ENCODE measurements at places on chromosomes 11 and 22.

- DNase-seq, result peak; percentile 11
Observed at GRCh38 chr11:45209891-45210699, 63.7 kb downstream of the PRDM11 start.

DNA sequence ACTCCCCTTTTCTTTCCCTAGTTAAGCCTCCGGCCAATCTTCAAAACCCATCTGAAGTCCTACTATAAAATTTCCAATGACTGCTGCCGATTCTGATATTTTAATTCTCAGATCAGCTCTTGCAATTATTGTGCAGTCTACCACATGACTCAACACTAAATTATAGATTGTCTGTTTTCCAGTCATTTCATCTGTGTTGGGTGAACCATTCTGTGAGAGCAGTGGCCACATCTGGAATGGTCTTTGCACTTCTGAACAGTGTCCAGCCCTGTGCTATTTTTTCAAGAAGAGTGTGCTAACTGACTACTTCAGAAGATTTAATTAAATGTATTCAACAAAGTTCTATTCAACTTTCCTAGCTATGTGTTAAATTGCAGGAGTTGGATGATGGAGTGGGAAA lies 47.2 kb upstream of the MMP7 start:
- no peak for DNase-seq

GRCh38 chr11:69652999-69653398 lies 12.0 kb downstream of the CCND1 start:
- no peak for DNase-seq

GRCh38 chr22:45768490-45768889 lies 96.9 kb downstream of the ATXN10 start:
- DNase-seq, result no peak

DNA sequence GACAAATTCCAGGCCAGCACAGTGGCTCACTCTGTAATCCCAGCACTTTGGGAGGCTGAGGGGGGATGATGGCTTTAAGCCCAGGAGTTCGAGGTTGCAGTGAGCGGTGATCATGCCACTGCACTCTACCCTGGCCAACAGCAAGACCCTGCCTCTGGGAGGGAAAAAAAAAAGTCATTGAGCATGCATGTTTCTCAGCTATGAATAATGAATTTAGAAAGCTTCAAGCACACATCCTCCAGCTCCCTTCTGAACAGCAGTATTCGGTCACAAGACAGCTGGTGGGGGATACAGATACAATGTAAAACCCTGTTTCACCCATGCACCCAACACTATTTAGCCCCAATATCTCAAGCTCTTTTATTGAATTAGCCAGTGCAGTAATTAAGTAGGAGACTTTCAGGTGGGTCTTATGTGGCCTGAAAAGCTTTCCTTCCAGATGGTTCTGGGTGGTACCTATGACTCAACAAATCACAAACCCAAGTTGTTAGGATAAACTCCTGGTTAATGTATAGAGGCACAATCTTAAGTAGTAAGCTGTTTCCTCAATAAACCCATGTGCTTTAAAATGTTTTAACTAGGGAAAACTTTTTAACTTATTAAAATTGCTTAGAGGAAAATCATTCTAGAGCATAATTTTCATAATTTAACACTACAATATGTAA lies 13.4 kb downstream of the PRDM10 start:
- no peak for DNase-seq

DNA sequence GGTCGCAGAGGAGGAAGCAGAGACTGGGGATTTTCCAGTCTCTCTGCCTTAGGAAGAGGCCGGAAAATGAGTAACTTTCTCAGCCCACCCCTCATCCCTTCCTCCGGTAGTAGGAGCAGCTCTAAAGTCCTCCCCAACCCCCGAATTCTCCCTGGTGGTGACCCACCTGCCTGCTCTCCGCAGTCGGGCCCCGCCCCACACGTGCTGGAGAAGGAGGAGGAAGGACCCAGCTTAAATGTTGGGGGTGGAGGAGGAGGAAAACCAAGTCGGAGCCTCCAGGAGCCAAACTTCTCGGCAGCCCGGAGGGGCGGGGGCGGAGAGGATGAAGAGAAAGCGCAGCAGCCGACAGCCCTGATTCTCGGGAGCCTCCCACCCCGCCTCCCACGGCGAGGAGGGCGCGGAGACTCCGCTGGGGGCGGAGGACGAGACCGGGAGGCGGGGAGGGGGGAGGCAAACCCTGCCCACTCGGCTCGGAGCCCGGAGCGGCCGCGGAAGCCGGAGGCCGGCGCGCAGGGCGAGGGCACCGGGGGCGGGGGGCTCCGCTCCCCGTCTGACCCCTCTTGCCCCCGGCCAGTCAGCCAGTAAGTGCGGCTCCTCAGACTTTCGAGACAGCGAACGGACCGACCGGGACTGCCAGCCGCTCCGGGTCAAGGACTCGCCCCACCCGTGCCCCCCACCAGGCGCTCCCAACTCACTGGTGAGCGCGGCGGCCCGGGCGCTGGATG lies at the start of gene TPBGL:
TSS of gene TPBGL (plus strand) at position 464 of the 725 bp plus-strand sequence. CDS start 276 bp downstream, outside the sequence.
- DNase-seq, result no peak

GRCh38 chr11:119310682-119311052 lies 6.3 kb downstream of the MCAM start:
- no peak for DNase-seq

DNA sequence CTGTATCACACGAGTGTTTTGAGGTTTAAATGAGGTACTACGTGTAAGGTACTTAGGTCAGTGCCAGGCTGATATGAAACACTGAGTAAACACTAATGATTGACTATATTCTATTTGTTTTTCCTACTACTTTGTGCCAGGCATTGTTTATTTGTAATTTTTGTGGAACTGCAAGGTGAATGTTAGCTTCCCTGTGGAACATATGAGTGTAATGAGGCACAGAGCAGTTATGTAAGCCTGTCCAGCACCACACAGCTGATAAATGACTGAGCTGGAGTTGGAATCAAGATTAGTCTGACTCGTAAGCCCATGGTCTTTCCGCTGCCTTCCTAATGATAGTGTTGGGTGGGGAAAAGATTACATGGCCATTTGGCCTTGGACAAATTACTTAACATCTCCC lies 5.9 kb downstream of the SLC37A2 start:
- DNase-seq, result no peak

- no peak for DNase-seq
Observed at GRCh38 chr11:96127596-96127959, 203.7 kb upstream of the MTMR2 start.

GRCh38 chr22:48053973-48054372 lies 1291.5 kb downstream of the TBC1D22A start:
- DNase-seq, result no peak

GRCh38 chr22:27829620-27830019 lies 28.1 kb upstream of the MN1 start:
- no peak for DNase-seq

GRCh38 chr22:23787910-23788309 lies 1.1 kb downstream of the SMARCB1 start:
- no peak for DNase-seq

DNA sequence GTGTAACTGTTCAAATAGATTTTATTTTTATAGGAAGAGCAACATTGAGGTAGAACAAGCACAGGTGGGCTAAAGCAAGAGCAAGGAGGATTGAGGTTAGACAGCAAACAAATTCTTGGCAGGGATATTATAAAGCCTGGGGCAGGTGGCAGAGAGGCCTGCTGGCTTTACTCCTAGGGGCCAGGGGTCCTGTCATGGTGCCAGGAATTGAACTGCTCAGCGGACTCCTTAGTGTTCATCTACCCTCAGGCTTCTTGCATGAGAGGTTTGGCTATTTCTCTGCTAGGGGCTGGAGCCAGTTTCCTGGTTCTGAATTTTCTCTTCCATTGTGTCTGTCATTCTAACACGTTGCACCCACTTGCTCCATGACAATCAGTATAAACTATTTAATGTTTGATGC lies 217.2 kb upstream of the NCAM1 start:
- no peak for DNase-seq

DNA sequence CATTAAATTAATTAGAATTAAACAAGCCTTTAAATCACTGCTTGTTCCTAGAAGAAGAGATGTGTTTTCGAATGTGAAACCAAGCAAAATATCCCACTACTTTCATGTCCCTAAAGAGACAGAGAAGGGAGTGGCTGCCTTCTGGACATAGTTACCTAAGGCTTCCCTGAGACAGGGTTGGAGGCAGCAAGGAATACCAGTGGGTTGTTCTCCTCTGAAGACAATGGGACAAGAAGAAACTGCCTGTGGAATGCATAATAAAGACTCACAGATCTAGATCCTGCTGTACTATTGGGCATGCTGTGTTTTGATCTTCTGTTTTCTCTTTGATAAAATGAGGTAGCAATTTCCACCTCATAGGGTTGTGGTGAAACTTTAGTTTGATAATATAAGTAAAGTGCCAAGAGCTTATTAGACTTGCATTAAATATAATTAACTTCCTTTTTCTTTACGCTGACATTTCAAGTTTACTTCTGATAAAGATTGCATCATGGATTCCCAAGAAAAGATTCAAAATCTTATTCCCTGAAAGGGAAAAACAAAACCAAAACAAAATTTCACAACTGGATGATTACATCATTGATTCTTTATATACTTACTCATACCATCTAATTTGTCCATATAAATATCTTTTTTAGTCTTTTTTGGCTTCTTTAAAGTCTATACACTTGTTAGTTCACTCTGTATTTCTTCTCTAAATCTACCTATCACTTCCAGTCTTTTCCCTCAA lies 621.3 kb downstream of the ETS1 start:
- no peak for DNase-seq

GRCh38 chr11:58927393-58928106 lies 11.7 kb upstream of the GLYATL1 start:
- DNase-seq, result no peak

- no peak for DNase-seq
Observed at GRCh38 chr11:85863855-85864254, 8.7 kb downstream of the CCDC83 start.
